ENCODE measurements at places on chromosomes 1 and 21.

- DNase-seq, result no peak
Observed at GRCh38 chr21:43961382-43961909, 50.7 kb upstream of the TRAPPC10 start.

GRCh38 chr1:93992954-93993353, 83.7 kb upstream of the GCLM start:
- no peak for DNase-seq

GRCh38 chr1:206709772-206710459, 25.2 kb downstream of the MAPKAPK2 start:
- no peak for DNase-seq

- no peak for DNase-seq
Observed at GRCh38 chr1:32693455-32694174, 9.0 kb downstream of the SYNC start.

- no peak for DNase-seq
Observed at GRCh38 chr1:161180639-161181038, 3.3 kb upstream of the B4GALT3 start.

DNA sequence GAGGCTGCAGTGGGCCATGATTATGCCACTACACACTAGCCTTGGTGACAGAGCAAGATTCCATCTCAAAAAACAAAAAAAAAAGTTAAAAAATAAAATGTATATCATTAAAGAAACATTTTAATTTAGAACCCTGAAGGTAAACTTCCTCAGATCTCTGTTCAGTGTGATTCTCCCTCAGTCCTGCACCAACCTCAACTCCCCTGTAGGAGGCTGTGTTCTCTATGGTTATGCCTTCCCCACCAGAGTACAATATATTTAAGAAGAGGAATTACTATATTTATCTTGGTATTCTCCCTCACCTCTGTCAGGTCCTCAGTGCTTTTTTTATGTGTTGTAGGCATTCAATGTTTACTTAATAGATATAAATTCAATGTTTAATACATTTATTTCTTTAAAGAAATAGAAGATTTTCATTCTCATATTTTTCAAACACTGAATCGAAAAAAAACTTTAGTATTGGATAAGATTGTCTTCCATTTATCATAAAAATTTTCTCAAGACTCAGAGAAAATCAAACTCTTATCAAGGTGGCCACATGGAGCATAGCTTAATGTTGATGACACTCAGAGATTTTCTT, 4.8 kb upstream of the LRRC8B start:
- DNase-seq, result no peak

GRCh38 chr1:34796990-34797389, 4.2 kb downstream of the GJA4 start:
- no peak for DNase-seq

- peak; percentile 47 for DNase-seq
Observed at GRCh38 chr1:55284856-55285255, 69.7 kb upstream of the USP24 start.

GRCh38 chr21:17797967-17798366, 21.2 kb downstream of the C21orf91 start:
- DNase-seq, result no peak

- no peak for DNase-seq
Observed at GRCh38 chr1:30322859-30323257, 400.5 kb downstream of the MATN1 start.

DNA sequence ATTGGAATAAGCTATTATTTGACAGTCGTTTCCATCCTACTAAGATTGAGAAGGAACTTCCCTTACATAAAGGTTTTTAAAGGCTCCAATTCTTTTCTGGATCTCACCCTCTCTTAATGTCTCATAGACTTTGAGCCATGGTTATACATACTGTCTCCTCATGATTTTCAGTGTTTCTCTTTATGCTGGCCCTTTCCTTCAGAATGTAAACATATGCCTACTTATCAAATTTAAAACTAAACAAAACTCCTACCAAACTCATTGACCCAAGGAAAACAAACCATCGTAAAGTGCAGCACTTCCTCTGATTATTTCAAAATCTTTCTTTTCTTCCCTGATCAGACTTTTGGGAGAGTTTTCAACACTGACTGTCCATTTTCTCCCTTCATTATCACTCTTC, 163.4 kb upstream of the DPYD start:
- no peak for DNase-seq

DNA sequence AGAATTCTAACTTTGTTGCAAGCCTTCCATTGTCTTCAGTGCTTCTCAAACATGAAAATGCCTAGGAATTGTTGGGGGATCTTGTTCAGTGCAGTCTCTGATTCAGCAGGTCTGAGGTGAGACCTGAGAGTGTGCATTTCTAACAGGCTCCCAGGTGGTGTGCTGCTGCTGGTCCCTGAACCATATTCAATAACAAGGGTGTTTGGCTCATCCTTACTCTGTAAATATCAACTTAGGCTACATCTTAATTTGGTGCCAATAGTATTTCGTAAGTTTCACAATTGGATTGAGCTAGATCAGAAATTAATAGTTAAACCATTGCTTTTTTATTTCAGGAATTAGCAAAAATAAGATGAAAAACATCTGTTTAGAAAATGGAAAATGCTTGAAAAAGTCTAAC, 59.1 kb upstream of the GPR88 start:
- DNase-seq, result no peak

DNA sequence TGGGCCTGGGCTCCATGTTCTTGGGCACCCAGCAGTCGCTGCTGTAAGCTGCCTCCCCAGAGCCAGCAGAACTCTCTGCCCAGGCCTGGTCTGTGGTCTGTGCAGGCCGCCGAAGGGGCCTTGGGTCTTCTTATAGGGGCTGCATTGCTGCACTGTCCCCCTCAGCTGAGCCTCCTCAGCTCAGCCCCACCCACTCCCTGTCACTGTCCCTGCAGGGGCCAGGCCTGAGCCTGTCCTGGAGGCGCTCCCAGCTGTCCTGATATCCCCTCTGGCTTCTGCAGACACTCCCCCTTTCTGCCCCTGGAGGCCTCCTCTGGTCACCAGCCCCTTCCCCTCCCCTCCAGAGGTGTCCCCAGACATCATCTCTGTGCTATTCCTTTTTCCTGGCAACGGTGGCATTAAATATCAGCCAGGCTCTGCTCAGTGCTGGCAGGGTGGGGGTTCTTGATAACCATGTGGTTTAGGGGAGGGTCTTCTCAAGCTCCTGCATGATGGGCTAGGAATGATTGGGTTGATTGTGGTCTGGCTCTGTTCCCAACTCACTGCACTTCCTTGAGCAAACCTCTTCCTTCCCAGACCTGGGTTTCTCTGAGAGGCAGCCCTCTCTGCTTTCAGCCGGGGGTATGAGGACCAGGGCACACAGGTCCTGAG, 3.7 kb upstream of the FOXO6 start:
- DNase-seq, result no peak

GRCh38 chr1:77881061-77881460, 7.4 kb upstream of the NEXN start:
- DNase-seq, result no peak

DNA sequence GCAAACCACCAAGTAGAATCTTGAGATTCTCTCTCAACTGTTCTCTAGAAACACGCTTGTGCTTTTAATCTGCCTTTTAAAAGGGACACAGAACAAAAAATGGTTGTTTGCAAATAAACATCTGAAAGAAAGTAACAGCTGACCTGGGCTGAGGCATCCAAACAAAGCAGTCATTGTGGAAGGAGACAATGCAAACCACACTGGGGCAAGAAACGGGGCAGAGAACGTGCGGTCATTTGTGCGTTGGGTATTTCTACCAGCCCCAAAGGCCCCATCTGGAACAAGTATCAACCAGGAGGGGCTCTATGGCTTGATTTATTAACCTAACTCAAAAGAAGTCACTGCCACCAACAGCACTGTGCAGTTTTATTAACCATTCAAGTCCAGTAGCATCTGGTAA, 6.0 kb downstream of the STMN1 start:
- DNase-seq, result no peak

DNA sequence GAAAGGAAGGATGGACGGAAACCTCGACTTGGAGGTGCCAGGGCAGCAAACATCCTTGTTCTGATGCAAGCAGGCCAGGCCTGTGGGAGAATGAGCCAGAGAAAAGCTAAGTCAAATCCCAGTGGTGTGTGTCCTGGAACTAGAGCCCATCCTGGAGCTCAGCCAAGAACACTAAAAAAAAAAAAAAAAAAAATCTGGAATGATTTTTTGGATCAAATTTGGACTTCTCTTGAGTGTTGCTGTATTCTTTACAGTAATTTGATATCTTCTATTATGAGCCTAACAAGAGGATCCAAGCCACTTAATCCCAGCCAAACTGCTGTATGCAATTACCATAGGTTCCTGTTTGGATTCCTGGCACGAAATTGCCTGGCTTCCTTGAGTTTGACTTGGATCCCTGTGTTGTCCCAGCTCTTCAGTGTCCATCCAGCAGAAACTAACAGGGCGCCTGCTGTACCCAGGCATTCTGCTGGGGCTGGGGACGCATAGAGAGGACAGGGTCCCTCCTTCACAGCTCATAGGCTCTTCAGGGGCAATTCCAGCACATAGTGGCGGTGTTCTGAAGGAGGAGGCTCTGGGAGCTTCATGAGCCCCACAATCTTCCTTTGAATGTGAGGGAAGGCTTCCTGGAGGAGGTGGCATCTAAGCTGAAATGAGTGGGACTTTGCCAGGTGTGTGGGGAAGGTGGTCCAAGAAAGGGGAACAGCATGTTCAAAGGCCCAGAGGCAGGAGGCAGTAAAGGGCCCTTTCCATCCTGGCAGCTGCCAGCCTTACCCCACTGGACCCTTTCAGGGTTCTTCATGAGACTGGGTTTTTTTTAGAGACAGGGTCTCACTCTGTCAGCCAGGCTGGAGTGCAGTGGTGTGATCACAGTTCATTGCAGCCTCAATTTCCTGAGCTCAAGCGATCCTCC, 24.7 kb downstream of the EPHX1 start:
- no peak for DNase-seq

DNA sequence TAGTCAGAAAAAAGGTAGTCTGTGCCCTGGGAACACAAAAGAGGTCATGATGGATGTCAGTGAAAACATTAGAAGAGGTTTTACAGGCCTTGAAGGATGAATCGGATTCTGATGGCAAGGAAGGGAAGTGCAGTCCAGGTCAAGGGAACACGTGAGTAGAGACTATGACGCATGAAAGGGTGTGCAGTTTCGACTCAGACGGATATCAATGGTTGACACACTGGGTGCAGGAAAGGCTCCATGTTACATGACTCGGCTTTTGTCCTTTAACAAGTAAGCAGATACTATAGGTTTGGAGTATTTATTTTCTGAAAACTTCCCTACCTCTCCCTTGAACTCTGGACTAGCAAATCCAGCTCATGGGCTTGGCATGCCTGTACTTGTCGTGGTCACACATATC, 55.3 kb downstream of the SEC16B start:
- DNase-seq, result no peak

DNA sequence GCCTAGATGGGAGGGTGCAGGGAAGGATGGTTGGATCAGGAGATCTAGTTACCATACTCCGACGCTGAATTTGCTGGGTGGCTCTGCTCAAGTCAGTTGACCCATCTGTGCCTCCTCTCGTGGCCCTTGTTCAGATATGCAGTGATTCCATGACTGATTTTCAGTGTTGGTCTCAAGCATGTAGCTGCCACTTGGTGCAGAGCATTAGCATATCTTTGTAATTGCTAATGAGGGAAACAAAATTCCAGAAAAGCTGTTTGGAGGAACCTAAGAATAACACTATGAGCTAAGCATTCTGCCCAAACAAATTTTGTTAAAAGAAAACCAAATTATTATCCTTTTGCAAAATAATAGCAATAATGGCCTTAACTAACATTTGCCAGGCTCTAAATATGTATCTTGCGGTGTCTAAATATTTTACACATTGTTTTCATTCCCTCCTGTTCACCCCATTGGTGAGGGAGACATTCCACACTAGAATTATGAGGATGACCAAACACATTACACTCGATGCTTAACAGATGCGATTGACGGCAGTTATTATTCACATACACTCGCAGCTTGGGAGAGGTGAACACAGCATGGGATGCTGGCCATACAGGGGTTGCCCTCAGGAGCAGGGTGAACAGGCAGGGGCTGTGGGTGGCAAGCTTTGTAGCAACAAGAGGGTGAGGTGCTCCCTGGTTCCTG, 69.1 kb downstream of the KCNJ15 start:
- DNase-seq, result no peak

DNA sequence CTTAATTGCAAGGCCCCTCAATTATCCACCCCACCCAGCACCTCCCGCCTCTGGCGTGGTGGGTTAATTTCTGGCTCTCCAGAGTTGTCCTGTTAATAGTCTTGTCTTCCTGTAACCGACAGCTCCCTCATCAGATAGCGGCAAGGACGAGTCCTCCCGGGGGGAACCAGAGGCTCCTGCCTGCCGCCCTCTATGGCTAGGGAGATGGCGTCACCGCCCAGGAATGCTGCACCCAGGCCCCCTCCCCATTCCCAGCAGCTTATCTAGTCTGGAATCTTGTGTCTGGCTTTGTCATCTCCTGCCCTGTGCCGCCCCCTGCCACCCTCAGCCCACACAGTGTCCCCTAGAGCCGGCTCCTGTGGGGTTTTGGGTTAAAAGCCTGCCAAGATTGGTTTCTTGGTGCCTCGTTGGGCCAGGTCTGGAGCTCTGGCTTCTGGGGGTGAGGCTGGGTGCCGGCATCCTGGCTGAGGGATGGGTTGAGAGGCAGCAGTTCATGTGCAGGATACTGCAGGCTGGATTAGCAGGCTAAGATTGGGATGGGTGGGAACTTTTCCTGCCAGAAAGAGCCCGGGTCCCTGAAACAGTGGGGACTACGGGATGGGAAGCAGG, 48.8 kb downstream of the EDN2 start:
- no peak for DNase-seq

- no peak for DNase-seq
Observed at GRCh38 chr1:29753771-29754572, 517.6 kb downstream of the PTPRU start.

DNA sequence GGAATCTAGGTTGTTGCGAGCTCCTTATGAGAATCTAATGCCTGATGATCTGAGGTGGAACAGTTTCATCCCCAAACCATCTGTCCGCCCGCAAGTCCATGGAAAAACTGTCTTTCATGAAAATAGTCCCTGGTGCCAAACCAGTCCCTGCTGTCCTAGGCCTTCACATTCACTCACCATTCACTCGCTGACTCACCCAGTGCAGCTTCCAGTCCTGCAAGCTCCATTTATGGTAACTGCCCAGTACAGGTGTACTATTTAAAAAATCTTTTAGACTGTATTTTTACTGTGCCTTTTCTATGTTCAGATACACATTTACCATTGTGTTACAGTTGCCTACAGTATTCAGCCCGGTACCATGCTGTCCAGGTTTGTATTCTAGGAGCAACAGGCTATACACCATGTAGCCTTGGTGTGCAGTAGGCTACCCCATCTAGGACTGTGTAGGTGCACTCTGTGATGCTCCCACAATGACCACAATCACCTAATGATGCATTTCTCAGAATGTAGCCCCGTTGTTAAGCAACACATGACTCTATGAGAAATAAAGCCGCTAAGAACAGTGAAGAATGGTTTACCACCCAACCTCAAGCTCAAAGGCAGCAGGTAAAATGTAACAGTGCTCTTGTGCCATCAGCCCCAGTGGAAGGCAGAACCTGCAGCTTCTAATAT, 2.4 kb downstream of the ECHDC2 start:
- no peak for DNase-seq

DNA sequence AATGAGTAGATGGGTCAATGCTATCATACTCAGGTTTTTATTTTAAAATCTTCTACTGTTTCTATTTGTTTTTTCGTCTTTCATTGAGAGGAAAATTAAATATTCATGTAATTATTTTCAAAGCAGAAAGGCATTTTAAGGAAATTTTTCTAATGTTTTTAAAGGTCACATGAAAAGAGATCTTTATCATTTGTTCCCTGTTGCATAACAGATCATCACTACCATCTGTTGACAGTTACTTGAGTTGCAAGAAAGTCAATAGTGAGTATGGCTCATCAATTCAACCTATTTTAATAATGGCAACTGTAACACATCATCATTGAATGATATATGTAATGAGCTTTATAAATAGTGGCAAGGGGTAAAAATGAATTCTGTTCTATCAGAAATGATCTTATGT, 369.7 kb downstream of the DPYD start:
- no peak for DNase-seq
